ENCODE measurements at places on chromosomes 5 and 9.

DNA sequence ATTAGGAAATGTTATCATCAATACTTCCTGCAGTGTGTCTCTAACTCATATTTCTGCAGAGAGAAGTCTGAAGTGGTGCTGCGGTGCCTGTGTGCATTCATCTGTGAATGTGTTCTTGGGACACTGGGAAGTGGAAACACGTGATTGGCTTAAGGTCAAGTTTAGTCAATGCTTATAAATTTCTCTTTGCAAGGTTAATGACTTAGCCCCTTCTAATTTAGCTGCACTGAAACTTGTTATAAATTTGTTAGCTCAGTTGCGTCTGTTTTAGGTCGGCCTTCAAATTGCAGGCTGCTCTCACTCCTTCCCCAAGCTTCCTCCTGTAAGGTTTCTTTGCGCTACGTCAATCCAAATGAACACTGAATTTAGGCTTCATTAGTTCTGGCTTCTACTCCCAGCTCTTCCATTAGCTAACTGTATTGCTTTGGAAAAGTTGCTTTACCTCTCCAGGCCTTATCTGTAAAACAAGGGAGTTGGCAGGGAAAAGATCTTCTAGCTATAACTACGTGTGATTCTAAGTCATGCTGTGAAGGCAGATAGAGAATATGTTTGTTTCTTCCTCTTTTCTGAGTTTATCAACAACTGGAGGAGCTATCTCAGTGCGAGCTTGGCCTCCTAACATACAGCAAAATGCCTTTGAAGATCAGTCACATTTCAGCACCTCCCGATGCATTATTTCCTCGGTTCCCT lies 341.8 kb downstream of the NFIB start:
- no peak for DNase-seq

DNA sequence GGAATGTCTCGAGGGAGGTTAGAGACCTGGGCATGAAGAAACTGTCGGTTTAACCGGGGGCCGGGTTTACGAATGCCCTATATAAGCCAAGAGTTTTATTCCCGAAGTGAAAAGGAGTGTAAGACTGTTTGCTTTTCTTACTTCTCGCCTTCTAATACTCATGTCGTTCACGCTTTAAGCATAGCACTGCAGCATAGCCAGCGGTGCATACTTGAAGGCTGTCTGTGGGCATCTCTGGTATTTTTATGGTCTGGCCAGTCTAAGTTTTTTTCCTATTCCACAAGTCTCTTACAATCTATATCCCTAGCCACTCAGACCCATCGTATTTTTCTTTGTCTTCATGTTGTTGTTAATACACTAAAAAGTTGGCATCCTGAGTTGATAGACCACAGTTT lies 1.2 kb downstream of the UHRF2 start:
- no peak for DNase-seq

GRCh38 chr9:128747241-128747640 lies 23.3 kb upstream of the ZDHHC12 start:
- no peak for DNase-seq

DNA sequence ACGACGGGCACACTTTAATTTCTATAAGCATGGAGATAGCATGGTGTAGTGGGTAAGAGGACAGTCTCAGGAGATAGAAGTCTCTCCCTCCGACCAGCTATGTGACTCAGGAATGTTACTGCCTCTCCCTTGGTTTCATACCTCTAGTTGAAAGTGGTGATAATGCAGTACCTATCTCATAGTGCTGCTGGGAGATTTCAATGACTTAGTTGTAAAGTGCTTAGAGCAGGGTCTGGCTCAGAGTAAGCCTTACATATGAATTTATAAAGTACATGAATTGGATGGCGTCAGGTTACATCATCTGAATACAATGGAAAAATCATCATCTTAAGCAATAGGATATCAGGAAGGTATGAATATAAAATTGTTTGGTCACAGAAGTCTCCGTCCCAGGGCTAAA lies 952.8 kb upstream of the EDIL3 start:
- DNase-seq: no peak

DNA sequence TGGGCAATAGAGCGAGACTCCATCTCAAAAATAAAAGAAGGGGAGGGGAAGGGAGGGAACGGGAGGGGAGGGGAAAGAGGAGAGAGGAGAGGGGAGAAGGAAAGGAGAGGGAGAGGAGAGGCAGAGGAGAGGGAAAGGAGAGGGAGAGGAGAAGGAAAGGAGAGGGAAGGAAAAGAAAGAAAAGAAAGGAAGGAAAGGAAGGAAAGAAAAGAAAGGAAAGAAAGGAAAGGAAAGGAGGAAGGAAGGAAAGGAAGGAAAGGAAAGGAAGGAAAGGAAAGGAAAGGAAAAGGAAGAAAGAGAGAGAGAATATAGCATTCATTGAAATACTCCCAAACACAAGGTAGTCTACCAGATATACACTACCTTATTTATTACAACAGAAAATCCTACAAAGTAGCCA lies 44.8 kb downstream of the SUSD1 start:
- no peak for DNase-seq
